Hematopoietic multipotent progenitor cell treated with erythropoietin and hydrocortisone succinate and interleukin-3 and kit ligand, for 6 days (in vitro differentiated cells): ENCODE measurements at places on chromosomes 2 and 18.

DNA sequence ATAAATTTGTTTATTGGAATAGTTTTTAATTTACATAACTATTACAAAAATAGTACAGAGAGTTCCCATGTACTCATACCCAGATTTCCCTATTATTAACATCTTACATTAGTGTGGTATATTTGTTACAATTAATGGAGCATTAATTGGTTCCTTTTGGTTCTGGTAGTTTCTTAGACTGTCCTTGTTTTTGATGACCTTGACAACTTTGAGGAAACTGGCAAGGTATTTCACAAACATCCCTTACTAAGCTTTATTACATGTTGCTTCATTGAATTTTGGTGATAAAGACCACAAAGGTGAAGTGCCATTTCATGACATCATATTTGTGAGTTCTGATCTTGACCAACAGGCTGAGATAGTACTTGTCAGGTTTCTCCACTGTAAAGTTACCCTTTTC is 379.0 kb upstream of the GCFC2 start:
- DNase-seq = no peak

DNA sequence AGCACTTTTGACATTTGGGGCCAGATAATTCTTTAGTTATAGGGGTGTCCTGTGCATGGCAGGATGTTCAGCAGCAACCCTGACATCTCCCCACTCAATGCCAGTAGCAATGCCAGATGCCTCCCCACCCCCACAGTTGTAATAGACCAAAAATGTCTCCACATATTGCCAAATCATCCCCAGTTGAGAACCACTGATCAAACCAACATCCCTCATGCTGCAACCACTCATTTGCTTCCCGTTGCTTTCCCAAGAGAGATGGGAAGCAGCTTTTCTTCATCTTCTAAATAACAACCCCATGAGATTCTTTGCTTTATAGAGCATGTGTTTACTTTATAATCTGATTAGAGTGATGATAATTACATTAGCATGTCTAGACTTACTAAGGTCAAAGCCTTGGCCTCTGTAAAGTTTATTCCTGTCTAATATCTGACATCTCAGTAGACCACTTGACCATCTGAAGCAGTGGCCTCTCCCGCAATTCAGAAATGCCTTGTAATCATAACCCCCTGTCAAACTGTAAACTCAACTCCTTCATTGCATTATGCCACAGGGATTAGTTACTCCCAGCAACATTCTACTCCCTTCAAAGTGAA is 28.7 kb upstream of the C1D start:
- DNase-seq = peak; percentile 33

- no peak for DNase-seq
Measured at GRCh38 chr18:37252854-37253393, 312.7 kb downstream of the CELF4 start.

- no peak for DNase-seq
Measured at GRCh38 chr18:22826726-22827125, 106.4 kb upstream of the RBBP8 start.

DNA sequence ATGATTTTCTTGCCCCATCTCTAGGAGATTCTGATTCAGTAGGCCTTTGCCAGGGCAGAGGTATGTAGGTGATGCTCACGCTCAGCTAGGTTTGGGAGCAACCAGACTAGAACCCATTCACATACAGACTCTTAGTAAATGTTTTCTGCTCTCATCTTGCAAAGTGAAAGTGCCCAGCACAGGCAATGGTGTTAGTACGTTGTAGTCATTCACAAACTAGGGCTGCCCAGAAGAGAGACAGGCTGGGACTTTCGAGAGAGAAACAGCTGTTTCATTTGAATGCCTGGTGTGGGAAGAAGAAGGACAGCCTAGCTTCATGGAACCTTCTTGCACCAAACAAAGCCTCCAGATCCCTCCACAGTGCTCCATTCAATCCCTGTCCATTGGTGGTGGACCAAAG is 19.4 kb downstream of the DDX18 start:
- DNase-seq = no peak

DNA sequence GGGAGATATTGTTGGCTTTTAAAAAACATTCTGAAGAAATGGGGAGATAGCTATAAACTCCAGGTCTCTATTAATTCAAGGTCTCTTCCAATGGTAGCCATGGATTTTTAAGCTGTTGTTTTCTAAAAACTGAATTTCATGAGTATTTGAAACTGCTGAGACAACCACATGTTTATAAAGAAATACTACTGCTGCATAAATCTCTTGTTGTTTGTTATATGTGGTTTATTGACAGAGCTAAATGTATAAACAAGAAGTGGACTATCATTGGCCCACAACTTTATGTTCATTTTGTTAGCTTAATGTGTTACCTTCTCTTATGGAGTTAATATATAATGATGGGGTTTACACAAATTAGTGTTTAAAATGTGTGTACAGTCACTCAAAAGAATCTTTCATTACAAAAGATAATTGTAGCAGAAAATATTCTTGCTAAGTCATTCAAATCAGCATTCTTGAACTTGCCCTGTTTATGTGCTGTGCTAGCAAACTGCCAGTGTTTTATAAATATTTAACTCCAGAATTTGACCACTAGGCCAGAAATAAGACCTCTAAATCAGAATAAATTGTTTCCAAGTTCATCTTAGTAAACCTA is 242.1 kb downstream of the TMX3 start:
- DNase-seq = no peak

DNA sequence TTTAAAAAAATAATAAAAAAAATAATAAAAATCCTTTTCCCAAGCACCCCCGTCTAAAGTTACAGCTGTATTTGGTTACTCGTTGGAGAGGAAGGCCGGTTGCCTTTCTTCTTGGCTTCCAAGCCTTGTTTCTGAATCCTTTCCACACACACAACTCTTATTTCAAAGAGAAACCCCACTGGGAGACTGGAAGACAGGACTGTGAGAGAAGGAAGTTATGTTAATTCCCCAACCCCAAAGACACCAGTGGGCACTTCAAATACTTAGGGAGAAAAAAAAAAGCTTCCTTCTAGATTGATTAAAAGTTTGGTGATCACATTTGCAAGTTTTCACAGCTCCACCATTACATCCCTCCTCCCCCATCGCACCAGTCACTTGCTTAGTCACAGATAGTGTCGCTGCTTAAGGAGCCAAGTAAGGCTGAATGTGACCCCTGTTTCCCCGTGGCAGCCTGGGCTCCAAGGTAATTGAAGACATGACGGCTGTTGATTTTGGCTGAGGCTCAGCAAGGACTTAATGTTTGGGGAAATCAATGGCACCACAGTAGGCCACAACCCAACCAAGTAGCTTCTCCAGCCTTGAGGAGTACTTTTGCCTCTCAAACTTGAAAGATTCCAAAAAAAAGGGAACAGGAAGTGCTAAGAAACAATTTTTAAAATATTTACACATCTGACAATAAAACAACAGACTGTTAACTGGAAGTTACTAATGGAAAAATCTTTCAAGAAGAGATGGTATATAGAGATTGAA is 40.8 kb upstream of the FRZB start:
- DNase-seq = no peak

DNA sequence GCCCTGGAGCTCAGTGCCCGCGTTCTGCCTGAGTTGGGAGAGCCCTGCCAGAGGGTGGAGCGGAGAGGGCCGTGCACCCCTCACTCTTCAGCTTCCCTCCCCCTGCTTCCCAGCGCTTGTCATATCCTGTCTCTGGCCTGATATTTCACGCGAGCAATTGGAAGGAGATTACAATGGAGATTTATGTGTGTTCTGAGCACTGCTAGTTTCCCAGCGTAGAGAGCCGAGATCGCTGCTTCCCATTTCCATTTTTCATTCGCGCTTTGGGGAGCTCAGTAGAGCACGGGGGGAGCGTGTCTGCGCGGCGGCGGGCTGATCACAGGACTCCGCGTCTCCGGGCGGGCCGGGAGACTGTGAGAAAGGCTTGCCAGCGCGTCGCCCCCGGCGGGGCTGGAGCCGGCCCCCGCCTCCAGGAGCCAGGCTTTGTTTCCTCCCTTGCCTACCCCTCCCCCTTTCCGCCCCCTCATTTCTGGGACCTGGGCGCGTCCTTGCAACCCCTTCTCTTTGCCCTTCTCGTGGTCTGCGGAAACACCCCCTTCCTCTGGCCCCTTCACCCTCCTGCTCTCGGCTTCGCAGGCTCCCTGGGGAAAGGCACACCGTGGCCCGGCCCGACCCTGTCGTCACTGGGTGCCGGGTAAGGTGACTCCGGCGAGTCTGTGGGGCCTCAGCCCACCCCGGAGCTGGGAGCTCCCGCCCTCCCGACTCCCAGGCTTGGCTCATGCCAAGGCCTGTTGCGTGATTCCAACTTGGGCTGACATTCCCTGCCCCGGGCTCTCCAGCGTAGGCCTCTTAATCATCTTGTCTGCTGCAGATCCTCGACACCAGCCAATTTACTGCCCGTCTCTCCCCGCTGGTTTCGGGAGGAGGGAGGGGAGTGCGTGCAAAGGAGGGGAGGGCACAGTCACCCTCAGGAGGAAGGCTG is 5.8 kb downstream of the DLX2 start:
- peak; percentile 29 for DNase-seq

- no peak for DNase-seq
Measured at GRCh38 chr2:69369802-69370201, 17.2 kb downstream of the GFPT1 start.

DNA sequence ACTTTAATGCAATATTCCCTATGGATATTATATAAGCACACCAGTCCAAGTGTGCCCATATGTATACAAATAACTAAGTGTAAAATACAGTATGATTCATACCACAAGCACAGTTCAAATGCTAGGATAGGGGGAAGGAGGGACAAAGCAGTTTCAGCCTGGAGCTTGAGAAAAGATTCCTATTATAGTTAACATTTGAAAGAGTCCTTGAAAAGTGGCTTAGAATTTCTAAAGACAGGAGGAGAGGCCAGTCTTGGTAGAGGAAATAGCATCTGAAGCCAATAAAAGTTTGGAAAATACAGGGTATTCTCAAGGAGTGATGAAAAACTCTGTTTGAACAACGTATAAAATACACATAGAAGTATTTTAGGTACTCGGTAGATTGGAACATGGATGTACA is 173.4 kb upstream of the CWC22 start:
- no peak for DNase-seq

GRCh38 chr2:106904242-106904641 is 18.3 kb upstream of the ST6GAL2 start:
- DNase-seq = no peak

- DNase-seq = peak; percentile 69
Measured at GRCh38 chr2:208265371-208265800, 669 bp upstream of the PIKFYVE start.

DNA sequence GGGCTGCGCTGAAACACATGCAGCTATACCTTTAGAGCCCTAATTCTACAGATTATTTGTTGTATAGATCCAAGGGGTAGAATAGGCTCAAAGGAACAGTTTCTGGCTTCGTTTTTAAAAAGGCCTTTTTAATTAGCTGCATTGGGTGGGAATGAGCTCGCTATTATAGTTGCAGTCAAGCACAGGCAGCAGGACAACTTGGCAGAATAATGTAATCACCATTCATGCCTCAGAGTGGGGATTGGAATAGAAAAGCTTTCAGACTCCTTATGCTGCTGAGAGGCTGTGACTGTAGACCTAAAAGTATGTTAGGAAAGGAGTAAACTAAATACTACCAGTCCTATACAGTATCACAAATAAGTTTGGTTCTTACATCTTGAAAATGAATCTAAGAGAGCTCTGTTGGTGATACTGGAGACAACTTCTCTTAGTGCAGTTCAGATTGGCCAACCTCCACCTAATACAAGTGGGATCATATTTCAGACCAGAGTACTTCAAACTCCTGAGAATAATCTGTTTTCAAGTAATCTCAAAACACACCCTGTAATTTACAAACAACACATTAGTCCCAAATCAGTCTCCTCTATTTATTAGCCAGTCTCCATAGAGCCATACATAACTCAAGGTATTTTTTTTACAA is 121.4 kb downstream of the ANTXR1 start:
- no peak for DNase-seq

GRCh38 chr2:80621656-80622055 is 317.1 kb upstream of the LRRTM1 start:
- DNase-seq = no peak

DNA sequence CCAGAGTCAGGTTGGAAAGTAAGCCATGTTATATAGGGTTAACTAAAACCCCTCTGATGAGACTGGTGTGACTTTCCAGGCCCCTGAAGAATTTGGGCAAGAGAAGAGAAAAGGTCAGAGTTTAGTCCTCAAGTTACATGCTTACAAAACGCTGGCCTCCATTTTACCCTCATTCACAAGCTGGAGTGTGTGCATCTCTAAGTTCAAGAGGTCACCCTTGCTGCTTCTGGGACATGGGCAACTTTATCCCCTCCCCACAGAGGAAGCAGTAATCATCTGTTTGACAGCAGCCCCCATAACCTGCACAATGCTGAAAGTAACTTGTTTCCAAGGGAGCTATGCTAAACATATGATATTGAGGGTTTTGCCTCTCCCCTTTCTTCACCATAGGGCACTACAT is 85.2 kb upstream of the CCDC195 start:
- no peak for DNase-seq

DNA sequence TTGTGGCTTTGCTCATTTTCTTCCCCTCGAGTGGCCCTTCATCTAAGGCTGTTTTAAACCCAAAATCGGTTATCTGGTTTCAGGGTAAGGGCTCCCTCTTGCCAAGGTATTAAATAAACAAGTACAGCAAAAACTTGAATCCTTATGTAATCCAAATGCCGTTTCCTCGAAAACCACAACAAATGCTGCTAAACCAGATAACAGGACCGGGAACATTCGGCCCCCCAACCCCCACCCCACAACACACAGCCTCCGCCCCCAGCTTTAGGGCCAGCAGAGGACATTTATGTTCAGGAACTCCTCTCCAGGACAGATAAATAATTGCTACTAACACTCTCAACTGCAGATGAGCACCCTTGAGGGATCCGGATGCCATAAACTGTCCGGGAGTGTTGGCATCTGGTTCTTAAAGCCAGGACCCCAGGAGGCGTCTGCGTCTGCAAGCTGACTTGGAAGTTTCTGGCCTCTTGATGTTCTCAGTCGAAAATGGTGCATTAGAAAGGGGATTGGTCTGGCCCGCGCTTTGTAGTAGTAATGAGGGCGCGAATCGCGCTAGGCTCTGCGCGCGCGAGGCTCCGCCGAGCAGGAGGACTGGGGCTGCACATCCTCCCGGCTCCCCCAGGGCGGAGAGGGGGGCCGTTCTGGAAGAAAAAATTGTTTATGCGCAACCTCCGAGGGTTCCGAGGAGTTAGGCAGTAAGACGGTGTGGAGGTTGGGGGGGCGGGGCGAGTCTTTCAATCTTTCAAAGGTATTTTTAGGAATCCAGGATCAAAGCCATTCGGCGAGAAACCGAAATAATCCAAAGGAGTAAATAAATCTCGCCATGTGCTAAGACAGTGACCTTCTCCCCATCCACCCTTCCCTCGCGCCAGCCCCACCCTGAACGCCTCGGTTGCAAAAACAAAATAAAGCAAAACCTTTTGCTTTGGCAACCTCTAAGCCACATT is 3.9 kb upstream of the ID2 start:
- peak; percentile 95 for DNase-seq

DNA sequence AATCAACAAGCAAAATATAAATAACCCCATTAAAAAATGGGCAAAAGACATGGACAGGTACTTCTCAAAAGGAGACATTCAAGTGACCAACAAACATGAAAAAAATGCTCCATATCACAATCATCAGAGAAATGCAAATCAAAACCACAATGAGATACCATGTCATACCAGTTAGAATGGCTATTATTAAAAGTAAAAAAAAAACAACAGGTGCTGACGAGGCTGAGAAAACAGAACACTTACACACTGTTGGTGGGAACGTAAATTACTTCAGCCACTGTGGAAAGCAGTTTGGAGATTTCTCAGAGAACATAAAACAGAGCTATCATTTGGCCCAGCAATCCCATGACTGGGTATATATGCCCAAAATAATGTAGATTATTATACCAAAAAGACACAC is 69.1 kb downstream of the CWC22 start:
- DNase-seq = no peak

GRCh38 chr18:40555914-40556313 is 1399.1 kb upstream of the PIK3C3 start:
- no peak for DNase-seq
